ENCODE measurements at places on chromosomes 4 and X.

DNA sequence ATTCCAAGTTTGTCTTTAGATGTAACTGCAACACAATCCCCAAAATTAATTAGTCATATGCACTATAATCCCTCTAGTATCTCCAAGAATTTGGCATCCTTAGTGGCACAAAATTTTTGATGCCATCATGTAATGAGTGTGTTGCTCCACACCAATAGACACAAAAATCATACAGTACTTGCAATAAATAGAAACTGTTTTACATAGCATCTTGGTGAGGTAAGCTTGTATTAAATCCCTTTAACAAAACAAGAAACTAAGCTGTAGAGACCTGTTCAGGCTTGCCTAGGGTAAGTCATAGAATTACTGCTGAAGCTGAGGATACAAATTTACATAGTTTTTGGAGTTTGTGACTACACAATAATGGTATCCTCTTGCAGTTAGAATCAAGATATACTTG is 64.5 kb upstream of the PRSS12 start:
- DNase-seq, result no peak

- no peak for DNase-seq
Observed at GRCh38 chr4:94880956-94881355, 123.2 kb downstream of the BMPR1B start.

DNA sequence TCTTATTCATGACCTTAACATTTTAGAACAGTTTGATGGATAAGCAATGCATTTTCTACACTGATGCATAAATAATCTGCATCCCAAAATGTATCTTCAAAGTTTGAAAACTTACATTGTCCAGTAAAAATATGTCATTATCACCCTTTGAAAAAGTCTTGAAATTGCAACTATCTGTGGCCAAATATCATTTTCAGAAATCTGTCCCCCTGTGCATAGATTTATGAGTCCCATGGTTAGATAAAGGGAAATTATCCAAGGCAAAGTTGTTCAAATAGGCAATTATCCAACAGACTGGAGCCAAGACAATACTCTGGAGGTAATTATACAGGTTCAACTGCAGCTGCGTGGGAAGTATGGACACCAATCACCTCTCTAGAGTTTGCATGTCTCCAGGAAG is 182.5 kb upstream of the INTU start:
- DNase-seq, result no peak

GRCh38 chr4:139884438-139884837 is 218.8 kb downstream of the MGST2 start:
- no peak for DNase-seq

DNA sequence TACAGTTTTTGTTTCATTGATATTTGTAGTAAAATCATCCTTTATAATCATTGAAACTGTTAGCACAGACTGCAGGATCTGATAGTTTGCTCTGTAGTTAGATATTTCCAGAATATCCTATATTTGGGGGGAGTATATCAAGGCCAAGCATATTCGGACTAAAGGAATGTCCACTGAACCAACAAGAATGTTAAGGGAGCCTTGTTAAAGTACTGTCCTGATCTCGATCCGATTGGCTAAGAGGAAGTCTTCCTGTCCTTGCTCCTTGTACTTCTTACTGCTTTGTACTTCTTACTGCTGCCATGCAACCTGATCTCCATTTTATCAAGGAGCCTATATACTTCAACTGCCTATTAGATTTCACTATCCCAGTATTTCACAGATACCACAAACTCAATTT is 449.3 kb downstream of the RPA4 start:
- no peak for DNase-seq

DNA sequence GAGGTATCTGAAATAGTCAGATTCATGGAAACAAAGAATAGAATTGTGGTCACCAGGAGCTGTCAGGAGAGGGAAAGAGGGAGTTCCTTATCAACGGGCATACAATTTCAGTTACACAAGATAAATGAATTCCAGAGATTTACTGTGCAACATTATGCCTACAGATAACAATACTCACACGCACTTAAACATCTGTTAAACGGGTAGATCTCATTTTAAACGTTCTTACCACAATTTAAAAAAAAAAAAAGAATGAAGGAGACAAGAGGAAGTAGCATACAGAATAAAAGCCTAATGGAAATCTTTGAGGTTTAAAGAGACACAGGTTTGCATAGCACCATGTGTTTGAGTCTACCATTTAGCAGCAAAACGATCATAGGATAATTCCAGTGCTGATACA is 298.0 kb downstream of the DKK2 start:
- no peak for DNase-seq

- peak; percentile 83 for DNase-seq
Observed at GRCh38 chrX:1246816-1247215, 21.8 kb upstream of the CSF2RA start.

- no peak for DNase-seq
Observed at GRCh38 chr4:161252520-161253141, 911.2 kb downstream of the FSTL5 start.

- no peak for DNase-seq
Observed at GRCh38 chr4:119110121-119110520, 25.5 kb upstream of the MYOZ2 start.

GRCh38 chrX:37776987-37777325 is 2.9 kb upstream of the CYBB start:
- no peak for DNase-seq

Data from stimulated activated CD8-positive, alpha-beta memory T cell treated with anti-CD3 and anti-CD28 coated beads, Interleukin-15, amount 100 ng/mL, for 24 hours (primary cell).